ENCODE measurements at places on chromosomes 7 and 10.

- no peak for DNase-seq
Measured at GRCh38 chr10:75754096-75754831, 322.8 kb downstream of the LRMDA start.

DNA sequence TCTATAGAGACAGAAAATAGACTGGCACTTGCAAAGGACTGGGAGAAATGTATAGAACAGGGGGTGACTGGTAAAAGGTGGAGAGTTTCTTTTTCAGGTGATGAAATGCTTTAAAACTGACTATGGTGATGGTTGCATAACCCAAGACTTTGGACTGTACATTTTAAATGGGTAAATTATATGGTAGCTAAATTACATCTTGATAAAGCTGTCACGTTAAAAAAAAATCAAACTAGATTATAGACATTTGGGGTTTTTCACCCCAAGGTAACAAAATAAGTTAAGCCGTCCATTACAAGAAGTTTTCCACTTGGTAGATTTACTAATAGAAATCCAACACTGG is 24.0 kb downstream of the TMEM209 start:
- no peak for DNase-seq

- DNase-seq, result peak; percentile 92
Measured at GRCh38 chr10:128211953-128212727, 85.9 kb upstream of the MKI67 start.

- no peak for DNase-seq
Measured at GRCh38 chr10:132518572-132519381, 18.8 kb upstream of the INPP5A start.

DNA sequence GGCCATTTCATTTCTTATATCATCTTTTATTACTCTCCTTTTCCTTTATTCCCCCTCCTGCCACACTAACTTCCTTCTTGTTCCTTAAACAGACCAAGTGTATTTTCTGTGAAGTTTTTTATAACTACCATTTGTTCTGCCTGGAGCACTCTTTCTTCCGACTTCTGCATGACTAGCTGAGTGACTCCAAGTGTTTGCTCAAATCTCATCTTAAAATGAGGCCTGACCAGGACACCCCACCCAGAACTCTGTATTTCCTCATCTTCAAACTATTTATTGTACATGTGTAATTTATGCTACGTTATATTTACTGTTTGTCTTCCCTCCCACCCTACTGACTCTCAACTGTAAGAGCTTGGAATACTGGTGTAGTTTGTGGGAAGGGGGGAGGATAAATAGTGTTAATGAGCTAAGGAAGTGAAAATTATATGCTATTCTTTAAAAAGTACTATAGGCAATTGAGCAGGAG is 3.2 kb downstream of the MINDY3 start:
- no peak for DNase-seq

DNA sequence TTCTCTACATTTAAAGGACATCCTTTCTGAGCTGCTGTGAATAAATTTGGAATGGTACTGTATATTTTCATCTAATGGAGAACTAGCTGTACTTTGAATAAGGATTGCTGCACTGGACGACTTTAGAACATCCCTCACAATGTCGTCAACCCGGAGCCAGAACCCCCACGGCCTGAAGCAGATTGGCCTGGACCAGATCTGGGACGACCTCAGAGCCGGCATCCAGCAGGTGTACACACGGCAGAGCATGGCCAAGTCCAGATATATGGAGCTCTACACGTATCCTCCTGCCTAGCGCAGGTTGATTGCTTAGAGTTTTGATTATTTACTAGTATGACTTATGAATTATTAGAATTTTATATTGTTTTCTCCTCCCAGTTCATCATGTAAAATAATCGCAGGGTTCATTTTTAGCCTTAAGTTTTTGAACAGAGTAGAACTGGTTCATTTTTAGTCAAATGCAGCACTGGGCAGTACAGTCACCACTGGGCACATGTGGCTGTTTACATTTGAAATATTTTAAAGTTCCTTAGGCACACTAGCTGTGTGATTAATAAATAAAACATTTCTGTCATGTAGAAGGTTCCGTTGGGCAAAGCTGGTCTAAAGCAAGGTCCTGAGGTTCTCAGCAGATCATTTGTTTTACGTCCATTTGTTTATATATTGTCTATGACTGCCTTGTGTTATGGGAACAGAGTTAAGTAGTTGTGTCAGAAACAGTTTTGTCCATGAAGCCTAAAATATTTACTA is 31.5 kb downstream of the CUL1 start:
- no peak for DNase-seq

- DNase-seq, result no peak
Measured at GRCh38 chr7:91609525-91609924, 271.0 kb downstream of the MTERF1 start.

- no peak for DNase-seq
Measured at GRCh38 chr10:27188897-27189296, 33.7 kb downstream of the MASTL start.

- no peak for DNase-seq
Measured at GRCh38 chr10:13102002-13102794, 2.2 kb downstream of the OPTN start.

DNA sequence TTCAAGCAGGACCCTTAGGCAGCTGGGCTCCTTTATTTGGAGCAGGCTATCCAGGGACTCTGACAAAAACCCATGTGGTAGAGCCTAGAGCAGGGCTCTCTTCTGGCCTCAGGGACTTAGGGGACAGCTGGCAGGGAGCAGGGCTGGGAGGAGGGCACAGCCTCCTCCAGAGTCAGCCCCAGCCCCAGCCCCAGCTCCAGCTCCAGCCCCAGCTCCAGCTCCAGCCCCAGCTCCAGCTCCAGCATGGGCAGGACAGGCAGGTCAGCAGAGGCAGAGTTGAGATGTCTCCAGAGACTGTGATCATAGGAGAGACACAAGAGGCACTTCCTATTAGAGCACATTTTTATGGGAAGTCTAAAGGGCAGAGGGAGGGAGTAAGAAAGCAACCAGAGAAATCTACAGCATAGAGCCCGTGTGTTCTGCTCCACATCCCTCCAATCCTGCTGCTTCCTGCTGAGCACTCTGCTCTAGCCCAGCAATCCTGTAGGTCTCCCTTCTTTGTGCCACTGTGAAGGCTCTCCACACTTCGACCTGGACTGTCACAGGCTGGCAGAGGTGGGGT is 13.3 kb upstream of the C10orf53 start:
- DNase-seq, result no peak

DNA sequence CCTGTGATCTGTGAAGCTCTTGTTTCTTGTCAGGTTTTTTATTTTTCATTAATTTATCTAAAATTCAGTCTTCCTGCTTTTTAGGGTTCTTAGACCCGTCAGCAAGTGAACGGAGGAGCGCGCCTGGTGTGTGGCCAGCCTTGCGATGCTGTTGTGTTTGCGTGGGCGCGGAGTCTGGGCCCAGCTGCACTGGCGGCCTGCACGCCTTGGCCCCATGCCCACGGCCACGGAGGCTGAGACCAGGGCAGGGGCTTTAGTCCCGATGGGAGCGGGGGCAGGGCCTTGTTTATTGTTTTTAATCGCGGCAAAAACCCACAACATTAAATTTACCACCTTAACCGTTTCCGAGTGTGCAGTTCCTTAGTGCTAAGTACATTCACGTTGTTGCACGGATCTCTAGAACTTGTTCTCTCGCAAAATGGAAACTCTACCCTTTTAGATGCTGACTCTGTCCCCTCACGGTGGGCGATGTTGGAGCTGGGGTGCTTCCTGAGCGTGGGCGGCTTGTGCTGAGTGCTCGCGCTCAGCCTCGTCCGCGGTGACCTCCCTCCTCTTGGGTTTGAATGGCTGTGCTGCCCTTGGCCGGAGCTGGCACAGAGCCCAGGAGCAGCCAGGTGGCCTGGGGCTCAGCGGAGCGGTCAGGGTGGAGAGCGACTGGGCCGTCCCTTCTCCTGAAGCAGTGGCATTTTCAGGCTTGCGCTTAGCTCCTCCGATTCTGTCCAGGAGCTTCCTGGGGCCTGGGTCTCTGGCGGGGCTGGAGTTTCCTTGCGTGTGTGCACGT is 69.1 kb downstream of the INPP5A start:
- DNase-seq, result no peak

DNA sequence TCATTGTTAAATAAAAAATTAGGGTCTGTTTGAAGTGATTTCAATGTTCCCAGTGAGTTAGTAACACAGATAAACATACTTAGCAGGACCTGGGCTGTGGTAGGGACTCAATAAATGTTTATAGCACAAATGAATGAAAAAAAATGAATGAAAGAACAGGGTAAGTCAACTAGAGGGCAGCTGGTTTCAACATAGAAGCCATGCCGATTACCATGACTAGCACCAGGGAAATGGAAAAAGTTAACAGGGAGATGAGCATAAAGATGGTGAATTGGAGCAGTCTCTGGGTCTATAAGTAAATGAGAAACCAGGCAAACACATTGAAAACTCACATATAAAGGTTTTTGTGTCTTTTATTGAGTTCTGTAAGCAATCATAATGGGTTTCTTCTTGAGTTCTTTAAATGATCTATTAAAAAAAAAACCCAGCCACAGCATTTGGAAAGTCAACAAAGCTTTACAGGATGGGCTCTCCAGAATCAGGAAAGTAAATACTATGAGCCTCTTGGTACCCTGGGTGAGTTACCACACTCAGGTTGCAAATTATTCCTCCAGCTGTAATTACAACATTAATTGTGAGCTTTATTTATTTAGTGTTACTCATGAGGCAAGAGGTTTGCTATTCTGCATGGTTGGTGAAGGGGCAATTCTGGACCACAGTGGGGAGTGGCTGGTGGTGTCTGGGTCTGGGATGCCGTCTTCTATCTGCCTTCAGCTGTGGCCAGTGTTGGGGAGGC is 46.1 kb upstream of the MTPN start:
- DNase-seq, result no peak

- no peak for DNase-seq
Measured at GRCh38 chr10:130745251-130745650, 566.3 kb downstream of the TCERG1L start.

- DNase-seq, result no peak
Measured at GRCh38 chr10:52346394-52347326, 32.6 kb downstream of the DKK1 start.

GRCh38 chr7:133039614-133040013 is 42.3 kb downstream of the CHCHD3 start:
- DNase-seq, result no peak

DNA sequence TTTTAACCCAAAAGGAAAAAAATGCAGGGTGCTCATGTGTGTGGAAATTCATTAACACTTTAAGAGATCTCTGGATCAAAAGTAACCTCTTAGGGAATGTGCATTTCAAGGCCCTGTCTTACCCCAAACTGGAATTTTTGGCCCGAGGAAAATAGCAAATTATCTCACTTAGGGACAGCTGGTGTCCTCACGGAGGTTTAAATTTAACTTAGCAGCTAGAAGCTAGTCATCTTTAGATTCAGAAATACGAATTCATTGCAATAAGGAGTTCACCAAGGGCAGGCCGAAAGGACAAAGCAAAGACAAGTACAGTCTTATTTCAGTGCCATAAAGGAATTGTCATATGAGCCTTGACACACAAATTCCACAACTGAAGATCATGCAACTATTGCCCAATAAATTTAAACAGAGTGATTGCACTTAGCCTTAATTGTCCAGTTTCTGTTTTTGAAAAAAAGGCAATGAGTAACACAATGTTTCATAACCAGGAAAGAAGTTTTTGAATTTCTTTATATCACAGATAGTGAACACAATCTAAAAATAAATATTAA is 22.4 kb upstream of the SEMA3C start:
- no peak for DNase-seq

DNA sequence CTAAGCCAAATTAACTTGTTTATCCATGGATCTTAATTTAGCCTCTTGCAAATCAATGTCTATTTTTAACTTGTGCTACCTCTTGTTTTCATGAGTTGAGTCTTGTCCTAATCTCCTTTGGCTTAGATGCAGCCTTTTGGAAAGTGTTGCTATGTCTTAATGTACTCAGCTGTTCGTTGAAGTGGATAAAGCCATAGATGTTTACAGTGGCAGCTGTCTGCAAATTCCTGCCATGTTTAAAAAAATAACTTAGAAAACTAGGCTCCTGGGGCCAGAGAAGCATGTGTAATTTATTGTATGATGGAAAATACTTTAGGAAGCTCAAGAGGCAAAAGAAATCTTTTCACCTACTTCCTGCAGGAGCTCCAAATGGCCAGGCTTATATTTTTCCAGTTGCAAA is 253.1 kb upstream of the RHOBTB1 start:
- DNase-seq, result no peak

DNA sequence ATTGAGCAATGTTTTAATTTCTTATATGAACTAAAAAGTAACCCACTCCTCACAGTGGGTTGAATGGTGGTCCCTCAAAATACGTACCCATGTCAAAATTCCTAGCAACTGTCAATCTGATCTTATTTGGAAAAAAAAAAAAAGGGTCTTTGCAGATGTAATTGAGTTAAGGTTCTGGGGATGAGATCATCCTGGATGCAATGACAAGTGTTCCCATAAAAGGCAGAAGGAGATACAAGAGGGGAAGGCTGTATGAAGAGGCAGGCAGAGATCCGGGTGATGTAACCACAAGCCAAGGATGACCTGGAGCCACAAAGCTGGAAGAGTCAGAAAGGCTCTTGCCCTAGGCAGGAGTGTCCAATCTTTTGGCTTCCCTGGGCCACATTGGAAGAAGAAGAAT is 516.3 kb upstream of the MKI67 start:
- no peak for DNase-seq

GRCh38 chr7:40839881-40840280 is 705.1 kb downstream of the SUGCT start:
- no peak for DNase-seq

- DNase-seq, result no peak
Measured at GRCh38 chr10:66209025-66209424, 716.8 kb upstream of the LRRTM3 start.
